ENCODE measurements at places on chromosomes 13 and 19.

DNA sequence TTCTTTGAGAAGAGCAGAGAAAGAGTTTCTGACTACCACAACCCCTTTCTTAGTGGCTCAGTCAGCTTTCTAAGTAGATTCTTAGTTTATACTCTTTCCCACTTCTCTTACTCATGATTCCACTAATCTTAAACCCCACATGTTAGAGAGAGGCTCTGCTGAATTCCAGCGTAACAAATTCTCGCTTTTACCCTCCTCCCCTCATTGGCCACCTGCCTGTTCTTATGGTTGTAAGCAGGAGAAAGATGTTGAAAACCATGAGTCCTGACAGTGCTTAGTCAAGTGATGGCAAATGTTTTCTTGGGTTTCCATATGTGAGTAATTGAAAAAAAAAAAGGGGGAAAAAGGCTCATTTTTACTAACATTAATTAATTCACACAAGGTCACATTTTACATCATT lies 125.9 kb downstream of the ZDHHC20 start:
- no peak for DNase-seq

DNA sequence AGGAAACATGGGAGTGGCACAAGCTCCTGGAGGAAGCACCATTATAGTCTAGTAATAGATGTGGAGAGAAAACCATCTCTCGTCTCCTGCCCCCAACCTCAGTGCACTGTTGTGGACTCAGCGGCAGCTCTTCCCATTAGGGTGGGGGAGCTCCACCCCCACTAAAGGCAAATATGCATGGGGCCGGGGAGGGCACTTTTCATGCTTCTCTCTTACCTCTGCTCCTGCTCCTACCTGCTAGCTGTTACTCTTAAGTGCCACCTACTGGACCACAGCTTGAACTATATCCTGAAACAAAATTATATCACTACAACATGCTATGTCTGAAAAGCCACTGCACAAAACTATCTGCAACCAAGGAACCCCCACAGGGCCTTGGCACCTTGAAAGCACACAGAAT lies 112.6 kb upstream of the DACH1 start:
- no peak for DNase-seq

DNA sequence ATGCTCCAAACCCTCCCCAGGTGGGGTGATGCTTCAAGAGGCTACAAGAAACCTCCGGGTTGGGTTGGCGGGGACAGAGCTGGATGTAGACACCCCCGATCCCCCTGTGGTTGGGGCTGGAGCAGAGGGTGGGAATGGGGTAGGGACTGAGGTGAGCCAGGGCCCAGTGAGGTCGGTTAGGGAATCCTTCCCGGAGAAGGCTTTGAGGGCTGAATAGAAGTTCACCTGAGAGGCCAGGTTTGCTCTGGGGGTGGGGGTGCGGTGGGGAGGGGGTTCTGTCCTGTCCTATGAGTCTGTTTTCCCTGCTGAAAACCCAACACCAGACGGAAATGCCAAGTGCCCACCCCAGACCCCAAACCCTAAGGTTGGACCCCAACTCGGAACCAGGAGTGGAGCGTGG lies 69.1 kb downstream of the CELF5 start:
- no peak for DNase-seq

GRCh38 chr19:4555657-4556561 lies 3.6 kb downstream of the SEMA6B start:
- DNase-seq: no peak

- no peak for DNase-seq
Observed at GRCh38 chr13:78102741-78103140, 184.1 kb upstream of the EDNRB start.

DNA sequence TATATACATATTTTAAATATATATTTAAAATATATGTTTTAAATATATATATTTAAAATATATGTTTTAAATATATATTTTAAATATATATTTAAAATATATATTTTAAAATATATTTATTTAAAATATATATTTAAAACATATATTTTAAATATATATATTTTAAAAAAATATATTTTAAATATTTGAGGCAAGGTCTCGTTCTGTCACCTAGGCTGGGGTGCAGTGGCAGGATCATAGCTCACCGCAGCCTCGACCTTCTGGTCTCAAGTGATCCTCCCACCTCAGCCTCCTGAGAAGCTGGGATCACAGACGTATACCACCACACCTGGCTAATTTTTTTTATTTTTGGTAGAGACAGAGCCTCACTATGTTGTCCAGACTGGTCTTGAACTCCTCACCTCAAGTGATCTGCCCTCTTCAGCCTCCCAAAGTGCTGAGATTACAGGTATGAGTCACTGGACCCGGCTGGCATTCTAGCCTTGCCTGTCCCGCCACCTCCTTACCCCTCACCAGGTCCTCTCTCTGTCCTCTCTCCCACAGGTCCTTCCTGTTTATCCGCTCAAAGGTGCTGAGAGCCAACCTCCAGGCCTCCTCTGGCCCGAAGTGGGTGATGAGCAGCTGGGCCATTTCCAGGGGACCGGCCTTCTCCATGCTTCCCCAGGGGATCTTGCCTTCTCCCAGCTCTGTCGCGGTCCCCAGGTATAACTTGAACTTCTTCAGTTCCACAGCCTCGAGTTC lies 564 bp downstream of the NLRP12 start:
- DNase-seq: no peak

- DNase-seq: no peak
Observed at GRCh38 chr13:77853703-77854102, 64.9 kb downstream of the EDNRB start.

- DNase-seq: no peak
Observed at GRCh38 chr13:113926951-113927660, 46.8 kb downstream of the C13orf46 start.

DNA sequence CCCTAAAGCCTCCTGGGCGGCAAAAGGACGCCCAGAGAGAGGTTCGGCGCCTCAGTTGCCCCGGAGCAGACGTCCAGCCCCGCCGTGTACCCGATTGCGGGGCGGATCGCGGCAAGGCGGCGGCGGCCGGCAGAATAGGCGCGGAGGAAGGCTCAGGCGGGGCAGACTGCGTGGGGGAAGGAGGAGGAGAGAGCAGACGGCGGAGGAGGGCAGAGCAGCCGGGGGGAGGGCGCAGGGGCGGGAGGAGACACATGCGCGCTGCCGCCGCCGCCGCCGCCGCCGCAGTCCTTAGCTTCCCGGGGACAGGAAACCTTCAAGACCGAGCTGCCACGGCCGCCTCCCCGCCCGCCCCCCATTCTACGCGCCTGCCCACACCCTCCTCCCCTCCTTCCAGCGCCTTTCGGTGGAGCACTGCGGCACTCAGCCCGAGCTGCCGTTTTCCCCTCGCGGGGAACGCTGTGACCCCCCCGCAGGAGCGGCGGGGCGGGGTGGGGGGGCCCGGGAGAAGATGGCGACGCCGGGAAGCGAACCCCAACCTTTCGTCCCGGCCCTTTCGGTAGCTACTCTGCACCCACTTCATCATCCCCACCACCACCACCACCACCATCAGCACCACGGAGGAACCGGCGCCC lies at the start of gene LRCH1:
Gene LRCH1, plus strand, starts transcription at position 282 of the 632 bp plus-strand sequence. Its CDS starts 227 bp downstream, at position 509.
- DNase-seq: peak; percentile 91

DNA sequence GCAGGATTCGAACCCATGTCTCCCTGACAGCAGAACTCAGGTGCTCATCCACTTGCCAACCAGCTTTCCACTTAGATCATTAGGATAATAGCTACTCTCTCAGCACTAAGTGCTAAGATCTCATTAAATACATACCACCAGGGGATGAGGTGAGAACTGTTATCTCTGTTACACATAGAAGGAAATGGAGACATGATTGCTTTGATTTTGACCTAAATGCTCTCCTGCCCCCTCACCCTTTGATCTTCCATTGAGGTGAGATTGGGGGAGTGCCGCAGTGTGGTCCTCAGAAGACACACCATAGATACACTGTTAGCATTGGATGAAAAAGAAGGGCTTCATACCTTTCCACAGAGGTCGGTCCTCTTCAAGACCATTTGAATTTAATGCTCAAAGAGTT lies 38.9 kb upstream of the NPAS1 start:
- no peak for DNase-seq

- DNase-seq: no peak
Observed at GRCh38 chr19:30090476-30090875, 148.4 kb downstream of the URI1 start.

DNA sequence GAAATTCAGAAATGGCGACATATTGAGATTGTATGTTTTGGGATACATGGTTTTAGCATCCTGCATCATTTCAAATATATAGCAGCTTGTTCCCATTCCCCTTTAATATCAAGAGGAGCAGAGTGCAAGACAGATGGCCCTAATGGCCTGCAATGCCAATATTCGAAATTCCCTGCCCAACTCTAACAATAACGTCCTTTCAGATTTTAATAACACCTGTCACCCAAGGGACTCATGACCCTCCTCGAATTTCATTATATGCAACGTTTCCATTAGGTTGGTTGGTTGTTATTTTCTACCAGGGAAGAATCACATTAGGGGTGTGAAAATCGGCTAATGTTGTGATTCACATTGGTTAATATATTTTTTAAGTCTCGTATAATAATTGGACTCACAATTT lies 170.0 kb downstream of the TNFSF13B start:
- no peak for DNase-seq

DNA sequence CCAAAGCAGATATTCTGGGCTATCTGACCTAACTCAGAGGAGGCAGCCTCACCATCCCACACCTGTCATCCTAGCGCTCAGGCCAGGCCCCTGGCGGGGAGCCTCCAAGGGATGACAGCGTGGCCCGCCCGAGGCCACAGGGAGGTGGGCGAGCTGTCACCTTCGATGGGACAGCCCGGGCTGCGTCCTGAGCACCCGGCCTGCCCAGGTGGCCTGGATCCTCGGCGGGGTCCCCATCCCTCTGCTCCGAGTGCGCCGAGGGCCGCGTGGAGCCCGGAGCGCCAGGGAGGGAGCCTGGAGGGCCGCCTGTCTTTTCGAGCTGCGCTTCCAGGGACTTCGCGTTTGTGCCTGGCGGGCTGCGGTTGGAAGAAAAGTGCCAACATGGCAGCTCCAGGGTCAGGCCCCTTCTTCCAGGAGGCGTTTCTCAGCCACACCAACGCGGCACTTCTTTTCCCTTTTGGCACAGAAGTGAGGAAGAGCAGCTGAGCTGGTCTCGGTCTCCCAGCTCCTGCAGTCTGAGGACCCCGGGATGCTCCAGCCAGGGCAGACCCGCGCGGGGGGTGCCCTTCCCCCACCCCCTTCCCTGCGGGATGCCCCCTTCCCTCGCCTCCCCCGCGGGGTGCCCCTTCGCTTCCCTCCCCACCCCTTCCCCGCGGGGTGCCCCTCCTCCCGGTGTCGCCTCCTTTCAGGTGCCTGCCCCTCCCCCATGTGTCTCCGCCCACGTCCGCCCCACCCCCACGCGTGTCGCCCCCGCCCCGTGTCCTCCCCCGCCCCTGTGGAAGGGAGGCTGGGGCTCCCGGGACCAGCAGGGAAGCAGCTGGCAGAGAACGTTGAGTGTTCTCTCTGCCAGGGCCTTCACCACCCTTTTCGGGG lies 42.3 kb downstream of the GJA3 start:
- DNase-seq: peak; percentile 86

GRCh38 chr19:17873786-17874757 lies 2.3 kb downstream of the SLC5A5 start:
- DNase-seq: peak; percentile 84

- no peak for DNase-seq
Observed at GRCh38 chr13:43268632-43269031, 245.2 kb downstream of the DNAJC15 start.

DNA sequence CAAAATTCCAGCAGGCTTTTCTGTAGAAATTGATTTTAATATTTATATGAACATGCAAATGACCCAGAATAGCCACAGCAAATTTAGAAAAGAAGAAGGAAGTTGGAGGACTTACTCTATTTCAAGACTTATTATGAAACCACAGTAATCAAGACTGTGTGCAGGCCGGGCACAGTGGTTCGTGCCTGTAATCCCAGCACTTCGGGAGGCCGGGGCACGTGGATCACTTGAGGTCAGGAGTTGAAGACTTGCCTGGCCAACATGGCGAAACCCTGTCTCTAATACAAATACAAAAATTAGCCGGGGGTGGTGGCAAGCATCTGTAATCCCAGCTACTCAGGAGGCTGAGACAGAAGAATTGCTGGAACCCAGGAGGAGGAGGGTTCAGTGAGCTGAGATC lies 6.0 kb upstream of the FFAR2 start:
- DNase-seq: peak; percentile 93

DNA sequence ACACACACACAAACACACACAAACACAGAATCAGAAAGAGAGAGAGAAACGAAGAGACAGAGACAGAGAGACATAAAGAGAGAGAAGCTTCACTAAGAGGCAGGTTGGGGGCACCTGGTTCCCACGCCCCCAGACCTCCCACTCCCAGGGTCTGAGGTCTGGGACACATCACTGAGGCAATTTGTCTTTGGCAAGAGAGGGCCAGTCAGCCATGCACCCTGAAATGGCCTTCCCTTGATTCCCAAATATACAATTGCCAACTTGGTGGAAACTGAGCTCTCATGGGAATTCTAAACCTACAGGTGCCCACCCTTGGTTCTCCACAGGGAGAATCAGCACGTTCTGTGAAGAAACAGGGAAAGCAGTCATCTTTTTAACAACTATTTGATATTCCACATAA lies 79.5 kb downstream of the COL4A1 start:
- DNase-seq: no peak

GRCh38 chr19:50198431-50199258 lies 4.8 kb upstream of the MYH14 start:
- no peak for DNase-seq

DNA sequence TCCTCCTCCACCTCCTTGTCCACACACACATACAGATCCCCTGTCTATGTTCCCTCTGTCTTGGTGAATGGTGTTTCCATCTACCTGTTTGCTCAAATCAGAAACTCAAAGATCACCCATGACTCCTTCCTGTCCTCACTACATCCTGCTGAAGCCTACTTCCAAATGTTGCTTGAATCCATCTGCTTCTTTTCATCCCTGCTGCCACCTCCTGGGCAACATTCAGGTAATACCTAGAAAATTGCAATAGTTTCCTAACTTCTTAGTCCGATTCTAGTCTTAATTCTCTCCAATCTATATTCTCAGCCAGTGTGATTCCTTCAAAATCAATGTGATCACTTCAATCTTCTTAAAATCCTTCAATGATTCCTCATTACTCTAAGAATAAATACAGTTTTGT lies 155.5 kb upstream of the STARD13 start:
- no peak for DNase-seq

- DNase-seq: no peak
Observed at GRCh38 chr13:24182703-24183081, 22.2 kb downstream of the SPATA13 start.

All from left lung (tissue), 14 donors.